ENCODE measurements at places on chromosomes 12 and 14.

DNA sequence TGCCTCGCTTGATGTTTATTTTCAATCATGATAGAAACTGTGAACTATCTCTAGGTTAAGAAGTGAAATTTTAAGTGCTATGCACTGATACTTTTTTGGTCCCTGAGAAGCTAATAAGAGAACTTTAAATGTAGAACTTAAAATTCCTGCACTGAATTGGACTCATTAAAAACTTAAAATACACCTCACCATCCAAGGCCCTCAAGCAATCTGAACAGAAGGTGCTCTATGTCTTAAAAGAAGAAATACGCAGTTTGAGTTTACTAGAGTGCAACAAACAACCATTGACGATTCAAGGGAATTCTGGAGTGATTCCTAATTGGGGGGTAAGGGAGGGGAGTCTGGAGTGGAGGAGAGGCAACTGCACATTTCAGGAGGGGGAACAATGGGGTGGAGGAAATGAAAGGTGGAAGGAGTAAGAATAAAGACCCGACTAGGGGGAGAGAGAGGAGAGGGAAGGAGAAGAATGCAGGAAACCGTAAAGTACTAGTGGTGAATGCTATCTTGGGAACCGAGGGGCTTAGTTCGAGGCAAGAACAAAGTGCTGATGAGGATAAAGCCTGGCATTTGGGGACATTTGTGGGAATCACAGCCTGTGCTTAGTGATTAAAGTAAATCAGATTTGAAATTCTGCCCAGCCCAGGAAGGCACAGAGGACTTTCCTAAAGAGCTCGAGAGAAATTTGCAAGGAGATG, 389.7 kb downstream of the AACS start:
- no peak for DNase-seq

GRCh38 chr14:30330445-30330844, 228.5 kb upstream of the G2E3 start:
- no peak for DNase-seq

DNA sequence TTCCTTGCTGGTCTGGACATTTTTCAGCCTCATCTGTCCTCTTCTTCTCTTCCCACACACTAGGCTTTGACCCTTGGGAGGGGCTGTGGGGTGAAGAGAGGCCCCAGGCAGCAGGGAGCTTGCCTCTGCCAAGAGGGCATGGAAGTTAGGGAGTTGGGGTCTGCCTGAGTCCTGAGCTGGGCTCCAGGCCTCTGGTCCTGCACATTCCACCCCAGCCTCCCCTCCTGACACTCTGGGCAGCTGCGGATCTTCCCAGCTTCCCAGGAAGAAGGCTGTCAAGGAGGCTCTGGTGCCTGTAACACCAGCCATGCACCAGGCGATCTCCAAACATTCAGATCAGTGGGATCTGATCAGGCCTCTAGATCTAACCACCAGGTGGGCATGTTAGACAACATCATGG, 169.1 kb upstream of the PRMT8 start:
- DNase-seq, result no peak

GRCh38 chr12:104959335-104959841, 1.3 kb upstream of the SLC41A2 start:
- no peak for DNase-seq

- no peak for DNase-seq
These were observed 382.2 kb downstream of the FUT8 start for GRCh38 chr14:65794674-65795279.

- peak; percentile 47 for DNase-seq
These were observed at the start of gene CABP1 for GRCh38 chr12:120639771-120640721. Gene CABP1 (plus strand): TSS chr12:120640626. CDS start chr12:120640686, 60 bp downstream.

GRCh38 chr12:18261273-18261672, at the start of gene PIK3C2G:
Gene PIK3C2G (plus strand): TSS chr12:18261518. CDS start chr12:18282082, 20,564 bp downstream.
- no peak for DNase-seq

GRCh38 chr14:24430143-24430681, 458 bp downstream of the KHNYN start:
- peak; percentile 54 for DNase-seq

- no peak for DNase-seq
These were observed 192.4 kb downstream of the TMX1 start for GRCh38 chr14:51432302-51432948.

DNA sequence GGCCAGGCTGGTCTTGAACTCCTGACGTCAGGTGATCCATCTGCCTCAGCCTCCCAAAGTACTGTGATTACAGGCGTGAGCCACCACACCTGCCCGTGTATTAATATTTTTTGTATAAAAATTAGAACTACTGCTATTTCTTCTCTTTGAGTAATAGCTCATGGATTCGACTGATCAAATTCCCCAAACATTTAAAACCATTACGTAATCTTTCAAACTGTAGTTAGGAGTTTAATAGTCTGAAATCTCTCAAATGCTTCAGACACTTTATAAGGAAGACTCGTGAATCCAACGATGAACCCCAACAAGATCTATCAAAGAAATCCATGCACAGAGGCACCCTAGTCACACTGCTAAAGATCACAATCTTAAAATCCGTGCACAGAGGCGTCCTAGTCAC, 16.1 kb downstream of the TECPR2 start:
- no peak for DNase-seq

- no peak for DNase-seq
These were observed 1.7 kb downstream of the CCND2 start for GRCh38 chr12:4275016-4275869.

GRCh38 chr12:48863291-48863690, 2.4 kb downstream of the RND1 start:
- DNase-seq, result no peak

DNA sequence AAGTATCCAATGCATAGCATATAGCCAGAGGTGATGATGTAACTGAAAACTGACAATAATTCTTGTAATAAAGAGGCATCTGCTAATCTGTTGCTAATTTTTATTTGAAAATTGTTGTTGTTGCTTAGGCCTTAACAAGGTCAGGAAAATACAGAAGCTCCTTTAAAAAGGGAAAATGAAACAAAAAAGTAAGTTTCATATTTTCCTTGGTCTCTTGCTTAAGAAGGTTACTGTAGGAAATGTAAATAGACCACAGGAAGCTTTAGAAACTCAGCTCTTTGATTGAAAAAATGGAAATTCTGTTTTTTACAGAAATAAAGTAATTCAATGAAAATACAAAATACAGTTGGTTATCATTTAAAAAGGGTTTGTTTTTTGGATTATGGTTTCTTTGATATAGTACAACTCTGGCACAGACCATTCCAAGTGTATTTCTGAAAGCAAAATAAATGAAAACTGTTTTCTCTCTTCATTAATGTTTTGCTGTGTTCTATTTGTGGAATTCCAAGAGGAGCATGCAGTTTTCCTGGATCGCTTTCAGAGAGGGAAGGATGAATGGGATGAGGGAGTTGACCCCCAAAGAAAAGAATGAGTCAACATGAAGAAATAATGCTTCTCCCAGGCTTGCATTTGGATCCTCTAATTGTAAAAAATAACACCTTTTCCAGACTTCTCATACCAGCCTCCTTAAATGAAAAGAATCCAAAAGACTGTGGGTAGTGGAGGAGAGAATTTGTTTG, 398.0 kb upstream of the FAR2 start:
- DNase-seq, result no peak

GRCh38 chr12:62772416-62772955, 162.5 kb downstream of the PPM1H start:
- DNase-seq, result no peak

DNA sequence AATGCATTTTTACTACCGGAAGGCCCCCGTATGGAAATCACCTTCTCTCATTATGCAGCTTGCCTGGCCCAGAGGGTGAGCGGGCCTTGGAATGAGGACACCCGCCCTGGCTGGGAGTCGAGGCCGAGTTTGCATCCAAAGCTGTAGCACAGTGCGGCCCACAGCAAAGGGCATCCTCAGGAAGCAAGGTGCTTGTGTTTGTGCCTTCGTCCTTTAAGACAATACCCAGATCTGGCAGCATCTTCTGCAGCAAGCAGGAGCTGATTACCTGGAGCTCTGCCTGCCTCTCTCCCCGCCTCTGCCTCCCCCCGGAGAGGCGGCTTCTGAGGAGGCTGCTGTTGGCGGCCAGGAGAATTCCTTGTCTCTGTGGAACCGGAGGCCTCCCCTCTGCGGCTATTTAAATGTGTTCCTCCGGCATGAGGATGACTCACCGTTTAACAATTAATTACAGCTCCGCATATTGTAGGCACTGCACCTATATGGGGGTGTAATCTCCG, 145.3 kb downstream of the CACNA1C start:
- no peak for DNase-seq

DNA sequence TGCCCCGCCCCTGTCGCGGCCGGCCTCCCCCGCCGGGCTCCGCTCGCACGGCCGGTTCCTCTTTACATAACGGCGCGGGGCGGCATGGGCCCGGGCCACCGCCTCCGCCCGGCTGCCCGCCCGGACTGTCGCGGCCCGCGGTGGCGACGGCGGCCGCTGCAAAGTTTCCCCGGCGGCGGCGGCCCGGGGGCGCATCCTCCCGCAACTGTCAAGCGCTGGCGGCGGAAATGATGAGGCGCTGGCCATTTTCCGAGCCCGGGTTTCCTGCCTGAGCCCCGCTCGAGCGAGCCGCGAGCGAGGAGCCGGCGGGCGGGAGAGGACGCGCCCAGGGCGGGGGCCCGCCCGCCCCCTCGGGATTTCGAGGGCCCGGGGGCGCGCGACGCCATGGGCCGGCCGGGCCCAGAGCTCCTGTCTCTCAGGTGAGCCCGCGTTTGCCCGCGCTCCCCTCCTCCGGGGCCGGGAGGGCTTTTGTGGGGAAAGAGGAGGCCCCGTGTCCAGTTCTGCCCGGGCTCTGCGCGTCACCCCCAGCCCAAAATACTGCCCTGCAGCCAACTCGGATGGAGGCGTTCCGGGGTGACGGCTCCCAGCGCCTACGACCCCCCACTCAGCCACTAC, at the start of gene SH2B3:
Gene SH2B3 (plus strand): TSS at position 65 of the 615 bp plus-strand sequence. CDS start 12,223 bp downstream, outside the sequence.
- peak; percentile 91 for DNase-seq

GRCh38 chr12:113310489-113310888, 24.4 kb downstream of the SLC8B1 start:
- DNase-seq, result no peak

- no peak for DNase-seq
These were observed 86.8 kb downstream of the PDE3A start for GRCh38 chr12:20455001-20455706.

DNA sequence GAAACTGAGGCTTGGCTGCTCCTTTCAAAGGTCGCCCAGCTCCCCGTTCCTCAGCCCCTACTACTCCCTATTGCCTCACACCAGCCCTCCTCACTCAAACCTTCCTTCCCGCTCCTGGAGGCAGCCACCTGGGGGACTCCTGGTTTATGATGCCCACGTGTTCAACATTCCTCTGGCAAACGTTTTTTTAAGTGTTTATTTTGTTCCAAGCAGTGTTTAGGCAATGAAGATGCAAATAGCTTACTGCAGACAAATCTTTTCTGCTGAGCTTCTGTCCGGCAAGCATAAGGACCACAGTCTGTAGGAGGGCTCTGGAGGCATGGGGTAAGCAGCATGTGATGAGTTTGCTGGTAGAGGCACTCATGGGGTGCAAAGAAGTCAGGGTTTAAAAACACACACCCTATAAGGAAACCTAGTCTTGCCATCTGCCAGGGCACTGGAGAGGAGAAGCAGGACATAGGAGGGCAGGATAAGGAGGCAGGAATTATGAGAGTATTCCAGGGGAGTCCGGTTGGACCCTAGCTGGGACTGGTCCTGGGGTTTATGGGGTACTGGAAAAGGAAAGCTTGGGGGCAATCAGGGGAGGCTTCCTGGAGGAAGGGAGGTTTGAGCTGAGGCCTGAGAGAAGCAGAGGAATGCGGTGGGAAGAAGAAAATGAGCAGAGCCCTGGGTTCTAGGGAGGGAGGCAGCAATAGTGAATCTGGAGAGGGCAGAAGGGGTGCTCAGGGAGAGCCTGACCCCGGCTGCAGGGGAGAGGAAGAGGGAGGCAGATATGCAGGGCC, 123.3 kb downstream of the NCOR2 start:
- no peak for DNase-seq

GRCh38 chr12:70838127-70838526, 82.4 kb downstream of the PTPRR start:
- DNase-seq, result no peak

DNA sequence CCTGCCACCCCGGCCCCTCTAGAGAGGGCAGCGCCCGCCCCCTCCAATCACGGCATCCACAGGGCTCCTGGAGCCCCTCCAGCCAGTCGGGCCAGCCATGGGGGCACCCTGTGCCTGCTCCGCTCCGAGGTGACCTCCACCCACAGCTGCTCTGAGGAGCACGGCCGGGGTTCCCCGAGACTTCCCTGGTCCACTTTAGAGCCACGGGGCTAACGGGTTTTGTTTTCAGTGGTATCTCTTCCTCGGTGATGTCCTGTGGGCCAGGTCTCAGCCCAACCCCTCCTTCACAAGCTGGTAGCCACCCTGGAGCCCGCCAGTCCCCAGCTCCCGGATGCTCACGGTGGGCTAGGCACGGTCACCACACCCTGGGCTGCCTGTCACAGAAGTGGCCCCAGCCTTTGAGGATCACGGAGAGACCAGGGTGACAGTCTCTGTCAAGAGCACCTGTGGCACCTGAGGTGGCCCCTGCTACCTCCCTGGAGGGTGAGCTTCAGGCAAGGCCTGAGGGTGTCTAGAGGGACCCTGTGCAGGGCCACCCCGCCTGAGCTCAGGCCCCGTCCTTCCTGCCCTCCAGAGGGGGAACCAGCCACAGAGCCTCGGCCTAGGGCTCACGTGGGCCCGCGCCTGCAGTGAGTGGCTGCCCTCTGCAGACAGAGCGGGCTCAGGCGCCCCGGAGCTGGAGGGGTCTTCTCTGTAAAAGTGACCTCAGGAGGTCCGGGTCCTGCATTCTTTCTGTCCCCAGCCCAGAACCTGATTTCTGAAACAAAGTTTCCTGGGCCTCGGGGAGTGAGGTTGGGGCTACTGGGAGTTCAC, 146.0 kb upstream of the C14orf180 start:
- no peak for DNase-seq

- DNase-seq, result no peak
These were observed 24.7 kb downstream of the DDHD1 start for GRCh38 chr14:53128303-53129028.

DNA sequence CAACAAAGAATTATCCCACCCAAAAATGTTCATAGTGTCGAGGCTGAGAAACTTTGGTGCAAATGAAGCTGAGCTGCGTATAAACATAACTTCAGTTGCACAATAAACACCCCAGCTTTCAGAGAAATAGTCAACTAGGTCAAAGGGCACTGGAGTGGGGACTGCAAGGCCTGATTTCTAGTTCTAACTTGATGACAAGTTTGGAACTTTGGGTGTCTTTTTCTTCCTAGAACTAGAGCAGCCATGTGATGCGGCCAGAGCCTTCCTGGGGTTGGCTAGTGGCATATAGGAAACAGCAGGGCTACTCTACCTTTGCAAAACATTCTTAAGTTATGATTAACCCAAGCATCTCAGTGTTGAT, 298.4 kb upstream of the AMIGO2 start:
- no peak for DNase-seq
